ENCODE measurements at places on chromosomes 7 and 10. TPM values are rescaled to one million over a fixed set of nuclear protein-coding genes. Genes with fewer than 3 reads are reported as not detected.

The TSPAN33 gene
- 12.4 TPM for total RNA-seq

The GRK5 gene
- total RNA-seq, result 23.2 TPM

The ADAM8 gene
- total RNA-seq, result 8.5 TPM

The MBL2 gene
- not detected for total RNA-seq

The SPDYE9 gene
- not detected for total RNA-seq

The CALML5 gene
- not detected for total RNA-seq

The NKX1-2 gene
- total RNA-seq, result not detected

The CFAP43 gene
- total RNA-seq, result 0.16 TPM

GRCh38 chr7:157502701-157503111 is 165.9 kb downstream of the DNAJB6 start:
- H3K4me3 ChIP-seq, result peak overlapping the region; percentile 88
- H3K27ac ChIP-seq, result peak overlapping the region; percentile 99
- H3K27me3 ChIP-seq, result peaks cover 2% of the 10 kb centered on the region
- H3K4me1 ChIP-seq, result peaks cover 28% of the 10 kb centered on the region
- H3K36me3 ChIP-seq, result peaks cover 14% of the 10 kb centered on the region
- DNase-seq, result peak; percentile 35

- no peak overlapping the region for H3K27ac ChIP-seq
- no peaks in the 10 kb centered on the region for H3K27me3 ChIP-seq
- no peaks in the 10 kb centered on the region for H3K36me3 ChIP-seq
These were observed 87.5 kb downstream of the RGS10 start for GRCh38 chr10:119454990-119455389.

- no peak overlapping the region for H3K27ac ChIP-seq
- H3K36me3 ChIP-seq, result peaks cover 6% of the 10 kb centered on the region
- DNase-seq, result no peak
- peaks cover 4% of the 10 kb centered on the region for H3K4me1 ChIP-seq
These were observed 110.1 kb downstream of the ARID5B start for GRCh38 chr10:62011558-62011957.

- DNase-seq, result no peak
- H3K36me3 ChIP-seq, result no peaks in the 10 kb centered on the region
- H3K4me1 ChIP-seq, result peaks cover 2% of the 10 kb centered on the region
- H3K4me3 ChIP-seq, result no peak overlapping the region
These were observed 41.9 kb upstream of the MBL2 start for GRCh38 chr10:52814506-52814905.

- no peak for DNase-seq
- H3K4me1 ChIP-seq, result peaks cover 25% of the 10 kb centered on the region
- peaks cover 19% of the 10 kb centered on the region for H3K36me3 ChIP-seq
- H3K27ac ChIP-seq, result no peak overlapping the region
- H3K27me3 ChIP-seq, result no peaks in the 10 kb centered on the region
These were observed 99.1 kb downstream of the ALOX5 start for GRCh38 chr10:45473126-45473525.

DNA sequence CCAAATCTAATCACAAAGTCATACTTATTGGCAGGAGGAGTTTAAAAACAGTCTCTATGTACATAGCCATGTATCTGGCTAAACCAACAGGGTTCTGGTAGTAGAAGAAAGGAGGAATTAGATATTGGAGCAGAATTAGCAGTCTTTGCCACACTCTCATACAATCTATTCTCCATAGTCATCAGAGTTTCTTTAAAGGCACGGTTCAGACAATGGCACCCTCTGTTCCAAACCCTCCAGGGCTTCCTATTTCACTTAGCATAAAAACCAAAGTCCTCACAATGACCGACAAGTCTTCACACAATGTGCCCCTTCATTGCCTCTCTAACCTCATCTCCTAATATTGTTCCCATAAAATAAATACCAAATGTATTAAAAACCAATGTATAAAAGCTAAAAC is 12.7 kb downstream of the ZNF438 start:
- H3K4me3 ChIP-seq, result no peak overlapping the region
- H3K27me3 ChIP-seq, result no peaks in the 10 kb centered on the region
- H3K36me3 ChIP-seq, result peaks cover 4% of the 10 kb centered on the region

DNA sequence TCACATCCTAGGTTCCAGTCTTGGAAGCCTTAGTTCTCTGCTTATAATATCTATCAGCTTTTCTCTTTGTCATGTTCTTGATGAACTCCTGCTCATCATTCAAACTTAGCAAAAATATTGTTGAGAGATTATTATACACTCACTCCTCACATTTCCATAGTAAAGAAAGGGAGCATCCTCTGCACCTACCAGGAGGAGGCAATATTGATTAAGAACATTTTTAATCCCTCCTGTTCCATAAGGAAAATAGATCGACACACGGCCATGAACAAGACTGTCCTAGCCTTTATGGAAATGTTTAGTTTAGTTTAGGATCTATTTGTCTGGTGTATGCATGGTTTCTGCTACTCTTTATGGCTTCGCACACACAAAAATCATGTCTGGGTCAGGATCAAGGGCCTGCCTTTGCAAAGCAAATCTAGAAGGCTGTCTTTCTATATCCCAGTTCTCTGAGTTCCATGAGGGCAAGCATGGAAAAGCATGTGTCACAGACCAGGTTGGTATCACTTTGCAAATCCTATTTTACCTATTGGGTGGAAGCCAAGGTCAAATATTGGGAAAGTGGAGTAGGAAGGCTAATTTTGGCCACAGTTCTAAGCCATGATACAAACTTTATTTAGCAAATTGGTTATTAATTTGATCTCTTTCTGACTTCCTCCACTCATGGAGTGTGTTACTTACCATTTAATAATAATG is 164.4 kb downstream of the MDFIC start:
- no peak overlapping the region for H3K27ac ChIP-seq
- H3K4me1 ChIP-seq, result no peaks in the 10 kb centered on the region
- no peak for DNase-seq
- no peak overlapping the region for H3K4me3 ChIP-seq
- peaks cover 2% of the 10 kb centered on the region for H3K27me3 ChIP-seq
- no peaks in the 10 kb centered on the region for H3K36me3 ChIP-seq

- H3K4me1 ChIP-seq, result no peaks in the 10 kb centered on the region
- peaks cover 8% of the 10 kb centered on the region for H3K27me3 ChIP-seq
- no peak for DNase-seq
- peaks cover 5% of the 10 kb centered on the region for H3K36me3 ChIP-seq
- H3K4me3 ChIP-seq, result no peak overlapping the region
These were observed 32.8 kb upstream of the DLG5 start for GRCh38 chr10:77959384-77959783.

GRCh38 chr10:27285093-27285492 is 44.5 kb upstream of the ACBD5 start:
- H3K4me1 ChIP-seq, result no peaks in the 10 kb centered on the region
- no peaks in the 10 kb centered on the region for H3K36me3 ChIP-seq
- peak; percentile 52 for DNase-seq
- H3K27ac ChIP-seq, result no peak overlapping the region
- no peak overlapping the region for H3K4me3 ChIP-seq

DNA sequence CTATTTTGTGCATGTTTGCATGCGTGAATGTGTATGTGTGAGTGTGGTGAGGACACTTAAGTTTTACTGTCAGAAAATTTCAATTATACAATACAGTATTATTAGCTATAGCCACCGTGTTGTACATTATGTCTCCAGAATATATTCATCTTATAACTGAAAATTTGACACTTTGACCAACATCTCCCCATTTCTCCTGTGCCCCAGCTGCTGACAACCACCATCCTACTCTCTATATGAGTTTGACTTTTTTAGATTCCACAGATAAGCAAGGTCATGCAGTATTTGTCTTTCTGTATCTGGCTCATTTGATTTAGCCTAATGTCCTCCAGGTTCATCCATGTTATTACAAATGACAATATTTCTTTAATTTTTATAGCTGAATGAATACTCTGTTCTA is 195.0 kb downstream of the GPR37 start:
- no peak for DNase-seq
- H3K4me1 ChIP-seq, result no peaks in the 10 kb centered on the region
- H3K27me3 ChIP-seq, result no peaks in the 10 kb centered on the region

- no peak overlapping the region for H3K4me3 ChIP-seq
- no peaks in the 10 kb centered on the region for H3K36me3 ChIP-seq
- no peak for DNase-seq
- no peak overlapping the region for H3K27ac ChIP-seq
These were observed 6.5 kb downstream of the SGCE start for GRCh38 chr7:94649450-94649849.

DNA sequence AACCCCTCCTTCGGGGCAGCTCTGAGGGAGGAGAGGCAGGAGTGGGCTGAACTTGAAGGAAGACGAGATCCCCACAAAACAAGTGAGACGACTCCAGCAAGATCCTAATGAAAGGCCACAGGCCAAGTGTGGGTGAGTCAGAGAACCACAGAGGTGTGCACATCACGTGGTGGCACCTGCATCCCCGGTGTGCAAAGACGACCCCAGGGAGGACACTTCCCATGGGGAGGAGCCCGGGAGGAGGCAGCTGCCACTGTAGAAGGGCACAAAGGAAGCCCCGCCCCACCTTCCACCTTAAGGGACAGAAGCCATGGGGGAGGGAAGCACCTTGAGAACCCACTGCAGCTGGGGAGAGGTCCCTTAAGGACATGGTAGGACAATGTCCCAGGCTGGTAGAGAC is 45.7 kb downstream of the ESYT2 start:
- H3K4me3 ChIP-seq, result peak overlapping the region; percentile 15
- H3K27ac ChIP-seq, result no peak overlapping the region
- H3K36me3 ChIP-seq, result peaks cover 36% of the 10 kb centered on the region
- peak; percentile 16 for DNase-seq
- H3K4me1 ChIP-seq, result peaks cover 11% of the 10 kb centered on the region

DNA sequence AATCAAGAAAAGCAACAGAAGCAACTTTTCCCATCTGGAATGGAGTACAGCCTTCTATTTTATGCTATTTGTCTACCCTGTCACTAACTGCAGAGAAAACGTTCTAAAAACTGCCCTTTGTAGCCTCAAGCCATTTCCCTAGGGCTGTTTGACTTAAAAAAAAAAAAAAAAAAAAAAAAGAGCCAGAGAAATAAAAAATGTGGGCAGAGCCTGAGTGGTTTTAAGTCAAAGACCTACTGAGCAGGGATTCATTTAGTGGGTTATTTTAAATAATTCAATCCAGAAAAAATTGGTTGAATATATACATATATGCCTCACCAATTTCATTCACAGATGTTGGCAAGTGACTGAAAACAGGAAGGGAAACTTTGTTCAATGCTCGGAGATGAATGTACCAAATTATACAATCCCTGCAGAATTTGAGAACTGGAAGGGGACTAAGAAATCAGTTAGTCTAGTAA is 75.2 kb downstream of the PPP1R3C start:
- H3K27me3 ChIP-seq, result peaks cover 10% of the 10 kb centered on the region
- peaks cover 2% of the 10 kb centered on the region for H3K4me1 ChIP-seq
- DNase-seq, result no peak
- no peak overlapping the region for H3K27ac ChIP-seq
- H3K36me3 ChIP-seq, result no peaks in the 10 kb centered on the region

GRCh38 chr7:151687523-151688235 is 168.0 kb upstream of the RHEB start:
- no peaks in the 10 kb centered on the region for H3K27me3 ChIP-seq
- DNase-seq, result no peak
- H3K36me3 ChIP-seq, result peaks cover 2% of the 10 kb centered on the region
- H3K4me1 ChIP-seq, result peaks cover 2% of the 10 kb centered on the region
- no peak overlapping the region for H3K27ac ChIP-seq
- H3K4me3 ChIP-seq, result no peak overlapping the region

- H3K36me3 ChIP-seq, result peaks cover 13% of the 10 kb centered on the region
- no peaks in the 10 kb centered on the region for H3K27me3 ChIP-seq
- no peak for DNase-seq
These were observed 141.2 kb downstream of the ADAM22 start for GRCh38 chr7:88075216-88075615.

GRCh38 chr7:47991270-47991669 is 11.9 kb upstream of the HUS1 start:
- no peaks in the 10 kb centered on the region for H3K36me3 ChIP-seq
- DNase-seq, result no peak
- H3K4me3 ChIP-seq, result peak overlapping the region; percentile 98

GRCh38 chr7:26784118-26784517 is 80.3 kb downstream of the SKAP2 start:
- no peak overlapping the region for H3K4me3 ChIP-seq
- no peak for DNase-seq
- H3K4me1 ChIP-seq, result no peaks in the 10 kb centered on the region

DNA sequence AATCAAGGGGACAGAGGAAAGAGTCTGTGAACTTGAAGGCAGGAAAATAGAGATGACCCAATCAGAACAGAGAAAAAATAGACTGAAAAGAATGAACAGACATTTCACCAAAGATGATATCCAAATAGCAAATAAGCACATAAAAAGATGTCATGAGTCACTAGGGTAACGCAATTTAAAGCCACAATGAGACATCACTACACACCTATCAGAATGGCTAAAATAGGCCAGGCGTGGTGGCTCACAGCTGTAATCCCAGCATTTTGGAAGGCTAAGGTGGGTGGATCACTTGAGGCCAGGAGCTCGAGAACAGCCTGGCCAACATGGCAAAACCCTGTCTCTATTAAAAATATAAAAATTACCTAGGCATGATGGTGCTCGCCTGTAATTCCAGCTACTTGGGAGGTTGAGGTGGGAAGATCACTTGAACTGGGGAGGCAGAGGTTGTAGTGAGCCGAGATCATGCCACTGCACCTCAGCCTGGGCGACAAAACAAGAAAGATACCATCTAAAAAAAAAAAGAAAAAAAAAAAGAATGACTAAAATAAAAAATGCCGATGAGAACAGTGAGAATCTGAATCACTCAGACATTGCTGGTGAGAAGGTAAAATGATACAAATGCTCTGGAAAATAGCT is 100.9 kb downstream of the LHPP start:
- no peak overlapping the region for H3K4me3 ChIP-seq
- H3K4me1 ChIP-seq, result no peaks in the 10 kb centered on the region
- no peaks in the 10 kb centered on the region for H3K27me3 ChIP-seq

DNA sequence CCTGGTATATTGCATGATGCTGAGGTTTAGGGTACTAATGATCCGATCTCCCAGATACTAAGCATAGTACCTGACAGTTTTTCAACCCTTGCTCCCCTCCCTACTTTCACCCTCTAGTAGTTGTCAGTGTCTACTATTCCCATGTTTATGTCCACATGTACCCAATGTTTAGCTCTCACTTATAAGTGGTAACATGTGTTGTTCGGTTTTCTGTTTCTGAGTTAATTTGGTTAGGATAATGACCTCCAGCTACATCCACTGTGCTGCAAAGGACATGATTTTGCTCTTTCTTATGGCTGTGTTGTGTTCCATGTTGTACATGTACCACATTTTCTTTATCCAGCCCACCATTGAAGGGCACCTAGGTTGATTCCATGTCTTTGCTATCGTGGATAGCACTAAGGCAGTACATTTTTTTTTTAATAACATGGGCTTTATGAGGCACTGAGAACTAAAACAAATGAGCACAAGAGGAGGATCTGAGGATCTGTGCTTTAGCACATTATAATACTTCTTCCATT is 28.1 kb downstream of the ITGB8 start:
- H3K27ac ChIP-seq, result no peak overlapping the region
- H3K27me3 ChIP-seq, result peaks cover 3% of the 10 kb centered on the region
- no peak overlapping the region for H3K4me3 ChIP-seq

Data from naive thymus-derived CD8-positive, alpha-beta T cell (primary cell).